ENCODE measurements at places on chromosomes 6 and 20.

DNA sequence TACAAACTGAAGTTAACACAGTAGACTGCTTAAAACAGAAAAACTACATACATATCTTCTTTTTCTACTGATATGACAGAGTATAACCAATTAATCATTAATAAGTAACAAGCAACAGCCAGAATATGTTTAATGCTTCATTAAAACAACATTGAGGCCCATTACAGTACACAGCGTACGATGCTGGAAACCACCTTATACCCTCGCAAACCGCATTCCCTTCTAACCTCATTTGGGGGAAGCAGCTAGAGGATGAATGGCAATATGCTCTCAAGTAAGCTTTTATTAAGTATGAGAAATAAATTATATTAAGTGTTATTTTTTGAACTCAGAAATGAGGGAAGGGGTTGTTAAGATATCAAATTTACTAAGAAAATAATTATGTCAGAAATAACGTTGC is 142.4 kb downstream of the GMDS start:
- no peak for DNase-seq

GRCh38 chr20:16671753-16672152 is 58.1 kb upstream of the SNRPB2 start:
- no peak for DNase-seq

GRCh38 chr6:159969921-159970320 is 1.0 kb downstream of the IGF2R start:
- DNase-seq: peak; percentile 68

- DNase-seq: no peak
Measured at GRCh38 chr20:17972121-17972520, 3.3 kb downstream of the MGME1 start.

GRCh38 chr6:165635965-165636364 is 27.1 kb downstream of the PDE10A start:
- no peak for DNase-seq

- DNase-seq: peak; percentile 42
Measured at GRCh38 chr6:138509371-138509770, 10.1 kb upstream of the NHSL1 start.

GRCh38 chr6:140846503-140847261 is 1286.0 kb upstream of the GJE1 start:
- DNase-seq: no peak

DNA sequence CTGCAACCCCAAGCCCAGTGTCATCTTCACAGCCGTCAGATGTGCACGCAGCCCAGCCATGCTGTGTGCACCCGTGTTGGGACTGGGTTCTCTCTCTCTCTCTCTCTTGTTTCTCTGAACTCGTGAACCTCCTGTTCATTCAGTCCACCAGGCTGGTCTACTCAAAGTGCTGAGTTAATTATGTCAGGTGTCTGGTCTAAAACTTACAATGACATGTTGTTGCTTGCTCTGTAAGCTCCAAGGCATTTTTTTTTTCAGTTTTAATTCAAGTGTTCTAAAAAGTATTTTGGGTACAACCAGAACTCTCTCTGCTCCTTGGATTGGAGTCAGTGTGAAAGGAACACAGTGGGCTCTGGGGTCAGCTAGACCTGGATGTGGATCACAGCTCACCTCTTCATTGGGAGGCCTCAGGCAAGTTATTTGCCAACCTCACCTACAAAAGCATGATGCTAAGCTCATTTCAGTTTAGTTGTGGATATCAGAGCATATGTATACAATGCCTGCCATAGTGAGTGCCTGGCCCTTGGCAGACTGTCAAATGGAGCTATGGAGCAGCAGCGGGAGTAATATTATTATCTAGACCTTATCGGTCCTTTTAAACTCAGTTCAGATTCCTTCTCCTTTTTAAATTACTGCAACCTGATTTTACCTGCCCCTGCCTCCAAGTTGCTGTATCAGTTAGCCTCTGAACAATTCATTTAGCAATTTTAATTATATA is 59.5 kb downstream of the PLEKHG1 start:
- DNase-seq: no peak

DNA sequence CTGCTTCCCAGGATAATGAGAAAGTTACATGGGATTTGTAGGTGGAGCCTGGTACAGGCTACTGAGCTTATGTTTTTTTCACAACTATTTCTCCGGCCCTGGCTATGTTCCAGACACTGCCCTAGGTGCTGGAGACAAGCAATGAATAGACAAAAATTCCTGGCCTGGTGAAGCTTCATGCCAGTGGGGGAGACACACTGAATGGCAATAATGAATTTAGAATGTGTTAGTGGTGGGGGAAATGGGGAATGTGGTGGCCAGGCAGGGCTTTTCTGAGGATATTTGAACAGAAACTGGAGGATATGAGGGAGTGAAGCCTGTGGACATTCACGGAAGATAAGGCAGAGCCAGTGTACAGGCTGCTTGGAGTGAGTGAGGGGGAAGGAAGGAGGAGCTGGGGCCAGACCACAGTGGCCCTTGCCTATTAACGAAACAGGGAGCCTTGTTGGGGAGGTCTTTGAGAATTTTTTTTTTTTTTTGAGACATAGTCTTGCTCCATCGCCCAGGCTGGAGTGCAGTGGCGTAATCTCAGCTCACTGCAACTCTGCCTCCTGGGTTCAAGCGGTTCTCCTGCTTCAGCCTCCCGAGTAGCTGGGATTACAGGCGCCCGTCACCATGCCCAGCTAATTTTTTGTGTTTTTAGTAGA is 6.6 kb downstream of the FOXS1 start:
- no peak for DNase-seq

- no peak for DNase-seq
Measured at GRCh38 chr6:2960935-2961334, 10.4 kb downstream of the SERPINB6 start.

GRCh38 chr6:96899019-96899418 is 1.3 kb upstream of the NDUFAF4 start:
- DNase-seq: no peak

GRCh38 chr6:87127737-87128136 is 27.6 kb upstream of the ZNF292 start:
- DNase-seq: no peak

- DNase-seq: no peak
Measured at GRCh38 chr20:21981179-21981578, 275.7 kb downstream of the PAX1 start.

- DNase-seq: no peak
Measured at GRCh38 chr6:168538892-168539811, 98.2 kb downstream of the SMOC2 start.

DNA sequence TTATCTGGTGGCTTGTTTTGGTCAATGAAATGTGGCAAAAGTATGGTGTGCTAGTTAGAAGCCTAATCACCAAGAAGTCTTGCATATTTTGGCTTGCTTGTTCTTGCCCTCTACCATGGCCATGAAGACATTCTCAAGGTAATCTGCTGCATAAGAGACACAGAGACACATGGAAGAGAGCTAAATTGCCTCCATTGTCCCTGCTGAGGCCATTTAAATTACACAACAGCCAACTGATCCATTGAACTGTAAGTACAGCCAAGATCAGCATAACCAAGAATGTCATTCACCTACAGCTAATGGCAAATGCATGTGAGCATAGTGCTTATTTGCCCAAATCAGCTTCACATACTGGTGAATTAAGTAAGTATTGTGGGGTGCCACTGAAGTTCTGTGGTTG is 603.8 kb downstream of the FRK start:
- DNase-seq: no peak

- no peak for DNase-seq
Measured at GRCh38 chr6:24949020-24949569, 13.3 kb upstream of the RIPOR2 start.

GRCh38 chr6:168877821-168878282 is 375.8 kb downstream of the THBS2 start:
- no peak for DNase-seq

DNA sequence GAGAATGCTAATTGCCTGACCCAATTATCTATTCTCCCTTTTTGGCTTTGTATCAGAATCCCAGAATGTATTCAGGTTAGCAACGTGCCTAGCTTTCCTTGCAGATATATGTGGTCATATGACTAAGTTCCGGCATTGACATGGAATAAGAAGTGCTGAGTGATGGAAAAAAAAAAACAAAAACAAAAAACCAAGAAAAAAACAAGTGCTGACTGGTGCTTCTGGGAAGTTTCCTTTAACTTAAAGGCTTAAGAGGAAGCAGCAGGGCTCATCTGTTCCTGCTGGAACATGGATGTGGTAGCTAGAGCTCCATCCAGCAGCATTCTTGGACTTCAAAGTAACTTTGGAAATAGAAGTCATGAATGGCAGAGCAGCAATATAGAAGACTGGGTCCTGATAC is 10.4 kb upstream of the RPF2 start:
- no peak for DNase-seq
